Stimulated activated CD4-positive, alpha-beta T cell treated with anti-CD3 and anti-CD28 coated beads, TNF-alpha, amount 100 ng/mL, for 4 hours (primary cell): ENCODE measurements at places on chromosomes 6 and 20.

- DNase-seq: no peak
Measured at GRCh38 chr6:86217906-86218305, 575.2 kb upstream of the SYNCRIP start.

DNA sequence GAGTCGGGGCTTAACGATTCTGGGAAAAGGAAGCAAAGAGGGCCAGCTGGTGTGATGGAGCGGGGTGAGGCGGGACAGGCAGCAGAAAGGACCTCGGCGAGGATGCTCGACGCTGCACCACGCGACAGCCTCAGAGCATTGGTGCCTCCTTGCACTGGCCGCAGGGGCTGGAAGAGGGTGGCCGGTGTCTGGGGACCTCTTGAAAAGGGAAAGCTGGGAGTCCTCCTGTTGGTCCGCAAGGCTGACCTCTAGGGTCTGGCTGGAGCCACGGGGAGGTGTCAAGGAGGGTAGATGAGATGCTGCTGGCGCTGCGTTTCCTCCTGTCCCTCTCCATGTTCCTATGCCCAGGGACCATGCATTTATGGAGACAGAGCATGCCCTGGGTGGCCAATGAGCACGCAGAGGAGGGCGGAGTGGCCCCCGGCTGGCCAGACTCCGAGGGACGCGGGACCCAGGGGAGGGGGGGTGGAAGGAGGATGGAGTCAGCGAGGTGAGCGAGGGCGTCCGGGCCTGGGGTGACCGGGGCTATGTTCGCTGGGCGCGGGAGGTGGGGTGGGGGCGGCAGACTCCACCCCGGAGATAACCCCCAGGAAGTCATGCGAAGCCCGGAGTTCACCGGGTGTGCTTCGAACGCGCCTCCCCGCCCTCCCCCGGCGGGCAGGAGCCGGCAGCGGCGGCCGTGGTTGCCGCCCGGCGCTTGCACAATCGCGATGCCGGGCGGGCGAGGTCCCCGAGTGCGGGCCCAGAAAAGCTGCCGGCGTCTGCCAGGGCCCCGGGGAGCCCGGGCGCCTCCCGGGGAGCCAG lies at the start of gene CYP24A1:
Gene CYP24A1 (minus strand): TSS at position 334 of the 804 bp plus-strand sequence. CDS start 407 bp downstream, outside the sequence.
- DNase-seq: no peak

GRCh38 chr6:152471456-152472265 lies 165.5 kb downstream of the SYNE1 start:
- no peak for DNase-seq

- peak; percentile 20 for DNase-seq
Measured at GRCh38 chr6:29589423-29590048, 4.6 kb downstream of the OR2H2 start.

DNA sequence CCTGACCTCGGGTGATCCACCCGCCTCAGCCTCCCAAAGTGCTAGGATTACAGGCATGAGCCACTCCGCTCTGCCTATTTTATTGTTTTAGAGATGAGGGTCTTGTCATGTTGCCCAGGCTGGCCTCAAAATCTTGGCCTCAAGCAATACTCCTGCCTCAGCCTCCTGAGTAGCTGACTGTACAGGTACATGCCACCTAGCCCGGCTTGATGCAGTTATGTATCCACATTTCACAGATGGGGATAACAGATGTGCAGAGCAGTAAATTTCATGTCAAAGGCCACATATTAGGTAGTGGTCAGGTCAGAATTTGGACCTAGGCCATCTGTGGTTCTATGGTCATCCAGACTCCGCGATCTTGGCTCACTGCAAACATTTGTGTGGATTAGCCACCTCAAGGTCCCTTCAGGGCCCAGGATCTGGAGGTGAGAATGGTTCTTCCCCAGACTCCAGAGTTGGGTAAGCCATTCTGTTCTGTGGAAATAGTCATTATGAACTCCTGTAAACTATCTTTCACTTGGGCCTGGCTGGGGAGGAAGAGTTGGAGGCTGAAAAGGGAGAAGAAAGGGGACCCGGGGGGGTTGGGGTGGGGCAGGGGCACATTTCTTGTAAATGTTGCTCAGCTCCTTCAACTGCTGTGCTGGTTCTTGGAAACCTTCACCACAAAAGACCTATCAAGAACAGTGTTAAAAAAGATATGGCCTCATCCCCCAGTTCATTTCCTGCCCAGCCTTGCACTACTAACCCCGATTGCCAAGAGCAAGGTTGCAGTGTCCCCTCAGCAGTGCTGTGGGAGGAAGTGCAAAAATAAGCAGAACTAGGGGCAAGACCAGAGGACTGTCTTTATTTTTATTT lies 13.0 kb downstream of the PIM1 start:
- DNase-seq: peak; percentile 22

DNA sequence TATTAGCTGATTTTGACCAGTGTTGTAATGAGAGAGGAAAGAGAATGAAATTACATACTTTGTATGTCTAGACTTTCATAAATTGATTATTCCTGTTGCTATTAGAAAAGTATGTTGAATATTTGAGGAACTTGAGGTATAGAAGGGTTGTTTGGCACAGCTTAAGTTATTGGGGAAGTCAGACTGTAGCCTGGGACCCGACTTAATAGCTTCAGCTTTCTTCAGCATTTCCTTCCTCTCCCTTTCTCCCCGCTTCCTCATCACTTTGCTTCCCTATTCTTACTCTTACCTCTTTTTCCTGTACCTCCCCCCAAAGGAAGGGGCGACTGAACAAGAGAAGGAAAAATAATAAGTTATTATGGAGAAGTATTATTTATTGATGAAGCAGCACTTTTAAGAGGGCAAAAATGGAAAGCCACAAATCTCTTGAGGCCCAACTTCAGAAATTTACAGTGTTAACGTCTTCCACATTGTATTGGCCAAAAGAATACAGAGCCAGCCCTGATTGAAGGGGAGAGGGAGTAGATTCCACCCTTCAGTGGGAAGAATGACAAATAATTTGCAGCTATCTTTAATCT lies 7.4 kb downstream of the SENP6 start:
- no peak for DNase-seq

- no peak for DNase-seq
Measured at GRCh38 chr20:10404959-10405530, 29.0 kb downstream of the MKKS start.

- DNase-seq: no peak
Measured at GRCh38 chr6:18538315-18538714, 151.2 kb downstream of the RNF144B start.

DNA sequence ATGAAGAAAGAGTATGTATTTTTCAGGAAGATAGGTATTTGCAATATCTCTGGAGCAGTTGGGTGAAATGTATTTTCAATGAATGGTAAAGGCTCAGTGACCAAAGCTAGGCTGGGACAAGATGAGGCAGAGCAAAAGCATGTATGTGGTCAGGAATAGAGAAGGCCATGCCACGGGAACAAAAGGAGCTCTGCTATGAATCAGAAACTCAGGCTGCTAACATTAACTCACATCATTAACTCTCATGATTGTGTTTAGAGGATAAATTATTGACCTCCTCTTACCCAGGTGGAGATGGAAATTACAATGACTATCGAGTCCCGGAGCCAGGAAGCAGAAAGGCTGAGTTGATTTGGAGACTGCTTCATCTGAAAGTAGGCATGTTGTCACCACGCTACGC lies 220.2 kb downstream of the FUT9 start:
- DNase-seq: no peak

GRCh38 chr6:3882431-3882830 lies 33.3 kb downstream of the FAM50B start:
- no peak for DNase-seq

DNA sequence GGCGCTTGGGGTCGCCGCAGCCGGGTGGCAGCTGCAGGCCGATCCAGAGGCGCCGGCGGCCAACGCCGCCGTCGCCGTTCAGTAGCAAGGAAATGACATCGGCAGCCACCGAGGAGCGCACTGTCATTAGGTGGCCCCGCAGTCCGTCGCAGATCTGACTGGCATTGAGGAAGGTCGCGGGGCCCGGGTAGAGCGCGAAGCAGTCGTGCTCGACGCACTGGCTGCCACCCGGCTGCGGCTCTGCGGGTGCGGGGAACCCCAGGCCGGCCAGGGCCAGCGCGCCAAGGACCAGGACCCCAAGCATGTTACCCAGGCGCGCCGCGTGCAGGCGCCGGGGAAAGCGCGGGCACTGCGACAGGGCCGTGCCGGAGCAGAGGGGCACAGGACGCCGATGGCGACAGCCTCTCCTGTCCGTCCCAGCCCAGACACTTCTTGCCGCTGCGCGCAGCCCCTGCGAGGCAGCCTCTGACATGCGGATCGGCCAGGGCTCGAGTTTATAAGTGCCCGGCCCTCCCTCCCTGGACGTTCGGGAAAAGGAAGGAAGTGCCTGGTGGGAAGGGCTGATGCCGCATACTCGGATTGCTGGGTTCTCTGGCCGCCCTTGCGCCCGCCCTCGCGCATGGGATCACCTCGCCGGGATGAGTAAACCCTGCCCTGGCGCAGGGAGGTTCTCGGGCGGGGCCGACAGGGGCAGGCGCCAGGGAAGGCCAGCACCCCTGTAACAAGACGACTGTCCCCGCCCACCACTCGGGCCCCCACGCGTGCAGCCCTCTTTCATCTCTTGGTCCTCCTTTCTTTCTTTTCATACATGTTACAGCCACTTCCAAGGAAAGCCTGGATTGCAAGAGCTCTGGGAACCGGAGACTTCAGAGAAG lies at the start of gene THBD:
Gene THBD (minus strand): TSS at position 472 of the 875 bp plus-strand sequence. CDS start 168 bp downstream, at position 304.
- DNase-seq: no peak

GRCh38 chr20:44990425-44990824 lies 24.1 kb downstream of the STK4 start:
- no peak for DNase-seq

DNA sequence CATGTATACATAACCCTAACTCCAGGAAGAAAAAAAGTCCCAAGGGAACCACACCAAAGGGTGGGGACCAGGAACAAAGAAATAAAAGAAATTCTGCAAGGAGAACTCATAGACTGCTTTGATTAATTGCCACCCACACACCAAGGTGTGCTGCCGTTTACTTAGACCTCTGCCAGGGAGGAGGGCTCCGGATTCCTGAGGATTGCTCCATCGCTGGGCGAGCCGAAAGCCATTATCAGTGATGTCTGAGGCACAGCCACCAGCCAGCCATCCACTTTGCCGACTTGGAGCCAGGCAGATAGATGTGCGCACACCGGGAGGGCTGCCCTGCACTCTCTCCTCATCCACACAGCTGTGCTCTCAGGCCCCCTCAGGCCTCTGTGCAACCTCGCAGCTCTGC lies 272.7 kb upstream of the FOXQ1 start:
- DNase-seq: no peak

DNA sequence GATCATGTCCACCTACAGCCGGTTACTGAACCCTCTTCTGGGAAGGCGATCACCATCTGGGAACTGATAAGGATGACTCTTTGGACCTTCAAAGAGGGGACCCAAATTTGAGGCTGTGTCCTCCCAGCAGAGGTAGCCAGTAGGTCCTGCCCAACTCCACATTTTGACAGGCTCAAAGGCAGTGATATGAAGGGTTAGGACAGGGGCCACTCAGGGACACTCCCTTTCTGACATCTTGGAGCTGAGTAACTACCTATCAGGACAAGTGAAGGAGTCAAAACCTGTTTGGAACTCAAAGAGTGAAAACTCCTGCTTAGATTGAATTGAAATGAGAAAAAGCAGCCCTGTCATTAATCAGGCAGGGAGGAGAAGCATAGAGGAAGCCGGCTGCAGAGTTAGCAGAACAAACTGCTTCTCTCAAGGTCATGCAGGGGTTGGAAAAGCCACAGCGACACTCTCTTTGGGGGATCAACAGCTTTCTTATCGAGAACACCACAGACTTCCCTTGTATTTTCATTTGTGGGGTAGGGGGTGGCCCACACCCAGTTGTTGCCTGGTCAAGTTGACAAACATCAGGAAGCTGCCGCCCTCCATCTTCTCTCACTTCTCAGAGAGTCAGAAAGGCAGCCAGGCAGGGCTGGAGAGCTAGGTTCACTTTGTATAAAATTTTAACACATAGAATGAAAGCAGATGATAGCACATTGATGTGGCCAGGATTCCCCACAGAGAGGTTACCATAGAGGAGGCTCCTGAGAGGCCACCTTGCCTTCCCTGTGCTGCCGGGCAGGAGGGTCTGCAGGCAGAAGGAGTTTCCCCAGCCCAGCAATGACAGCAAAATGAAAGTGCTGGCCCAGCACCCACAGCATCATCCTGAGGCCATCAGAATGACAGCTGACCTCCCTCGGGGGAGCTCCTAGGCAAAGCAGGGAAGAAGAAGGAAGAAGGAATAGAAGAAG lies 47.6 kb downstream of the AGPAT4 start:
- no peak for DNase-seq

DNA sequence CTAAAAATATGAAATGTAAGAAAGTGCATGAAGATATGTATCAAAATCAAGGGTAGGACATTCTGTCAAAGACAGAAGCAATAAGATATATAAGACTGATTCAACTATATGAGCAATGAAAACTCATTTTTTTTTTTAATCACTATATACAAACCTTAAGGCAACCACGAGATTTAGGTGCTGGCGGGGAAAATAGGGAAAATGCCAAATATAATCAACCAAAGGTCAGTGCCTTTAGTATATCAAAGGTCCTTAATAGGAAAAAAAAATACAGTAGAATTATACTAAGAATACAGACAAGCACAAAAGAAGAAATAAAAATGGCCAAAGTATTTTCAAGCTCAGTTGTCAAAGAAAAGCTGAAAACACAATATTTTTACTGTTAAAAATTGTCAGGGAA lies 24.1 kb downstream of the SUPT3H start:
- no peak for DNase-seq

- no peak for DNase-seq
Measured at GRCh38 chr6:32718879-32719278, 22.3 kb upstream of the HLA-DQA2 start.

- no peak for DNase-seq
Measured at GRCh38 chr6:169709293-169709692, 7.4 kb downstream of the C6orf120 start.

DNA sequence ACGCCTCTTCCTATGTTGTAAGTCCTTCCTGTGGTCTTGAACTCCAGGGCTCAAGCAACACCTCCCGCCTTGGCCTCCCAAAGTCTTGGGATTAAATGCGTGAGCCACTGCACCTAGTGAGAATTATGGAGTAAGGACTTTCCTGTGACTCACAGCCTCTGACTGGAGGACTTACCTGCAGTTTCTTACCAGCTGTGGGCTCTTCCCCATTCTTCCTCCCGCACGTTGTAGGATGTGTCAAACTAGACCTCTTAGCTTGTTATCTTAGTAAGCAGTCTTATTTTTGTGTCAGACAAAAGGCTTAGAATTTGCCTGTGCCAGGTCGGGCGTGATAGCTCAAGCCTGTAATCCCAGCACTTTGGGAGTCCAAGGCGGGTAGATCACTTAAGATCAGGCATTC lies 30.9 kb downstream of the BAK1 start:
- DNase-seq: no peak

DNA sequence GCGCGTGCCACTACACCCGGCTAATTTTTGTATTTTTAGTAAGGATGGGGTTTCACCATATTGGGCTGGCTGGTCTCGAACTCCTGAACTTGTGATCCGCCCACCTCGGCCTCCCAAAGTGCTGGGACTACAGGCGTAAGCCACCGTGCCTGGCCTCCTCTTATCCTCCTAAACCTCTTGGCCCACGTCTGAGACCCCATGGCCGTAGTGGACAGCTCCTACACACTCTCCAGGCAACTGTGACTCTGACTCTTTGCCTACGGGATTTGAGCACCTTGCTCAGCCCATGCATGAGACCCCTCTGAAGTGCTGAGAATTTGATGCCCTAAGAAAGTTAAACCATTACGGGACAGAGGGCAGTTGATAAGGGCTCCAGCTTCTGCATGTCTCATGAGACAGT lies 25.0 kb downstream of the PERP start:
- DNase-seq: no peak
